Activated CD8-positive, alpha-beta T cell treated with anti-CD3 and anti-CD28 coated beads, Interleukin-2, amount 10 ng/mL, durations not matched to agents 7 days and 5 days (primary cell): ENCODE measurements at places on chromosomes 12 and 14.

DNA sequence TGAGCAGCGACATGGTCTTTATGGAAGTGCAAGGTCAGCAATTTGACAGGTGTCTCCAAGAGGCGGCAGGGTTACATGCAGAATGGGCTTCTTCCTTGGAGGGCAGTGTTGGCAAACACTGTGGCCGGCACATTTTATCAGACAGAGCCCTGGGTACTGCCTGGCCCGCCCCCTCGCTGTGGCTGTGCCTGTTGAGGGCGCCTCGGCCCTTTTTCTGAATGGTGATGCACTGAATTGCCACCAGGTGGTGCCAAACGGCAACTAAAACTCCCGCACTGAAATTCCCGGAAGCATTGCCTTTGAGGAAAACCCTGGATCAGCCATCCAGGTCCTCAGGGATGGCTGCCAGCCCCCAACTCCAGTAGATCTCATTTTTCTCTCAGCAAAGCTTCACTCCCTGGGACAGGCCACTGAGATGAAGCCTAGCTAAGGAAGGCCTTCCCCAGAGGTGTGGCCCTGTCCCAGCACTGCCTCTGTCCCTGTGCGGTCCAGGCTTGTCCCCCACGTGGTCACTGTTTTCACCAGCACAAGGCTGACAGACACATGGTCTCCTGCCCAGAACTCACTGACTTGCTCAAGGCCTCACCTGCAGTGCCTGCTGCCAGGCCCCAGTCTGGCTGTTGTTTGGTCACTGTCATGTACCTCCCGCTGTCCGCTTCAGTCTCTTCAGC lies 73.6 kb downstream of the TESC start:
- peak; percentile 67 for DNase-seq

DNA sequence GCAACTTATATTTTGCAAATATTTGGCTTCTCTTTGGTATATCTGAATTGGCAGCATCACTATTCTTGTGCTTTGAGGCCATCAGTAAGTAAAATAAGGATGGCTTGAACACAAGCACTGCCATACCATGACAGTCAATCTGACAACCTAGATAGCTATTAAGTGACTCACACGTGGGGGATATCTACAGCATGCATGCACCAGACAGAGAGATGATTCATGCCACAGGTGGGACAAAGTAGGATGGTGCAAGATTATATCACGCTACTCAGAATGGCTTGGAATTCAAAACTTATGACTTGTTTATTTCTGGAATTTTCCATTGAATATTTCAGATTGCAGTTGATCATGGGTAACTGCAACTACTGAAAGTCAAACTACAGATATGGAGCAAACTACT lies 675.6 kb upstream of the MDGA2 start:
- no peak for DNase-seq

DNA sequence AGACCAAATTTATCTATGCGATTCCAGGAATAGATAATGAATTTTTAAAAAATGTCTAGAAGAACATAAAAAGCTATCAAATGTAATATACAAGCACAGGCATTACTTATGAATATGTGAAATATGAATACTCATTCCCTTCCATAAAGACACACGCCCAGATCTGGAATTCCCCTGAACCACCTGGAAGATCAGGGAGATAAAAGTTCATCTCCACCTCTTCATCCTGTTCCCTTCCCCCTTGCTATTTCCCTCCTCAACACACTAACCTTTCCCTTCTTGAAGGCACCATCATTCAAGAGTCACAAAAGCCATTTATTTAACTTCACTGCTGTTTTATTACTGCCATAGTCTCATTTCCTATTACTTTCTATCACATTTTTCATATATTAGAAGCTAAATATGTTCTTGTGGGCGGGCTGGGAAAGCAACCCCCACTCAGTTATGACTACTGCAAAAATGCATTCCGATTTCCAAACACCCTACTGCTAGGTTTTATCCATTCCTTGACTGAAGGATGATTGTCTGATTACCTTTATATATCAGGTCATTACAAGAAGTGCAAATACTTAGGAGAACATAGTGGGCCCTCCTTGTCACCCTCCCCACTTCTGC lies 16.1 kb downstream of the FGD6 start:
- no peak for DNase-seq

GRCh38 chr12:110012137-110012536 lies 12.9 kb downstream of the ANKRD13A start:
- DNase-seq, result no peak

GRCh38 chr14:104212206-104213095 lies 74.1 kb downstream of the KIF26A start:
- no peak for DNase-seq

DNA sequence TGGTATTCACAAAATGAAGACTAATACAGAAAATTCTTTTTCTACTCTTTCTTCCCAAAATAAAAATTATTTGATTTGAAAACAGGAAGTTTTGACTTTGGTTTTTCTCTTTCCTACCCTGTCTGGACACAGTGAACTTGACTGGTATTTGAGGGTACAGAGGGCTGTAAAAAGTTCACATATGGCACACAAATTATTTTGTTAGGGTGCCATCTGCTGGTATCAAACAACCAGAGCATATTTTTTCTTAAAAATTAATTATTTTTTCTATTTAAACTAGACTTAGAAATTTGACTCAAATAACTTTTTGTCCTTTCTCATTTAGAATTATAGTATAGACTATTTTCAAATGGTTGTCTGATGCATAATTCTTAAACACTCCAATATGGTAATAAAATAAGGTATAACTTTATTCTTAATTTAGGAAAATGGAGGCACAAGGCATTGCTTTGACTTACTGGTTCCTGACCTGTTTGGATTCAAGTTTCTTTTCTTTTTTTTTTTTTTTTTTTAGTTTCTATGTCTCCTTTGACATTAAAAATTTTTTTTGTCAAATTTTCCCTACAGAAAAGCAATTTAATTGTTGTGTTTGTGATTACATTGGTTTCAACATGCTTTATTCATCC lies 390.6 kb downstream of the PRKD1 start:
- DNase-seq, result no peak

GRCh38 chr12:57476162-57476992 lies 3.3 kb downstream of the ARHGAP9 start:
- peak; percentile 79 for DNase-seq

DNA sequence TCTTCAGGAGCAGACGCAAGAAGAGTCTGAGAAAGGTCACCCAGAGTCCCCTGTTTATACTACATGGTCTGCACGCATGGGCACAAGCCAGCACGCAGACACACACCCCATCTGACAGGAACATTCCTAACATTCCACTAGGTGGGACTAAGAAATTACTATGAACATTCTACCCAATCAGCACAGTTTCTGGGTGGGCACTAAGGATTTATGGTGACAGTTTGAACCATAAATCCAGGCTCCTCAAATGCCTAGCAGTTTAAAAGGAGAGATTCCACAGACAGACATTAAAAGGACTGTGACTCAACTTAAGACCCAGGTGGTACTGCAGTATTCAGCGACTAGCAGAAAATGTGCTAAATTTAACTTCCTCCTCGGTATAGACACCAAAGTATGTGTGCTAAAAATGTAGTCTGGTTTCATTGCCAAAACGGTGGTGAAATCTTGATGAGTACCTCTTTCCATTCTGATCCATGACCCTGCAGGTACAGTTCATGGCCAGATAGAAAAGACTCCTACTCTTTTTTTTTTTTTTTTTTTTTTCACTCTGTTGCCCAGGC lies 16.2 kb downstream of the ABHD4 start:
- DNase-seq, result no peak

- DNase-seq, result peak; percentile 82
Measured at GRCh38 chr14:106879241-106879640, 1352.9 kb downstream of the TMEM121 start.

- no peak for DNase-seq
Measured at GRCh38 chr14:70576891-70577290, 23.6 kb downstream of the MED6 start.
